ENCODE measurements at places on chromosomes 2 and 18.

DNA sequence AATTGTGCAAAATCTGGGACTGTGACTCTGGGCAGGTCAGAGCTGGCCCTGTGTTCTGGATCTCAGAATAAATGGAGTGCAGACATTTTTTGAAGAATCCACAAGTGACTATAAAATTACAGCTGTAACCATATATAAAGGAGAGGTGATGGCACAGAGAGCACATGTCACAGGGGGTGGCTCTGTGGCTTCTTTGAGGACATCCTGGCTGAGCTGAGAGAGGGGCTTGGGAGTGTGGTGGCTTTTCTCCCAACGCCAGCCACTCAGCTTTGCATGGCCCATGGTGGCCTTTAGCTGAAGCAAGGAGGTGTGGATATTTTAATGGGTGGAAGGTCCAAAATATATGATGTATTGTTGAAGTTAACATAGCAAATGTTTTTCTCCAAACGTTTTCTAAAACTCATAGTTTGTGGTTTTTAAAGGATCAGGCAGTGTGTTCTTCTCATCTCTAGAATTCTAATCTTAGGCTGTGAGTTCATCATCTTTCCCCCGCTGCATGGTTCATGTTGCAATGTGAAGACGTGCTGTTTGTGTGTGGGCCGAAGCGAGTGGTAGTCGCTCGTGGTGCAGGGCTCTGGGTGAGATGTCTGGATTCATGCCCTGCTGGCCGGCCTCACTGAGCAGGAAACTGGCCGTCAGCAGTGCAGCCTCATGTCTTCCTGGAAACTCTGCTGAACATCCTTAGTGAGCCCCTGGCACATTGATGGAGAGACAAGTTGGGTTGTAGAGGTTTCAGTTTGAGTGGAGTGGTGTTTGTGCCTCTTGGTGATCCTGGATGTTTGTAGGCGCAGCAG lies 109.9 kb downstream of the ZNF236 start:
- DNase-seq = no peak

DNA sequence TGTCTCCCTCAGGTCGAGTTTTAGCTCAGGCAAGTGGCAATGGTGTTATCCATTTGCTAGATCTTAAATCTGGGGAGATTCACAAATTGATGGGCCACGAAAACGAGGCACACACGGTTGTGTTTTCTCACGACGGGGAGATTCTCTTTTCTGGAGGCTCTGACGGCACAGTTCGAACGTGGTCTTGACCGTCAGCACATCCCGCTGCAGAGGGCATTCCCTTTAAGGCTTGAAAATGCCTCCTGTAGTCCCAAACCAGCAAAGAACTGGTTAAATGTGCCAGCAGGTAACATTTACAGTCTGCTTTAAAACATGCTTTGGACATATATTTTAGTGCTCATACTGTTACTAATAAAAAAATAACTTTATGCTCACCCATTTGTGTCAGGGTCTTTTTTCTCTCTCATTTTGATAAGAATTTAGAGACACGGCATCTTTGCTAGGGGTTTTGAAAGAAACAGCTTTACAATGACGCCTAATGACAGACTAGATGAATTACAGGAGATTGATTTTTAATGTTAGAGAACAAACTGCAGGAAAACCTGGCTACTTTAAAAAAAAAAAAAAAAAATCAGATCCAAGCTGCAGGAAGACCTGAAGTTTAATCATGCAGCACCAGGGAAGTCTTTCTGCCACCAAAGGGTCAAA lies 602 bp upstream of the VWC2L start:
- no peak for DNase-seq

DNA sequence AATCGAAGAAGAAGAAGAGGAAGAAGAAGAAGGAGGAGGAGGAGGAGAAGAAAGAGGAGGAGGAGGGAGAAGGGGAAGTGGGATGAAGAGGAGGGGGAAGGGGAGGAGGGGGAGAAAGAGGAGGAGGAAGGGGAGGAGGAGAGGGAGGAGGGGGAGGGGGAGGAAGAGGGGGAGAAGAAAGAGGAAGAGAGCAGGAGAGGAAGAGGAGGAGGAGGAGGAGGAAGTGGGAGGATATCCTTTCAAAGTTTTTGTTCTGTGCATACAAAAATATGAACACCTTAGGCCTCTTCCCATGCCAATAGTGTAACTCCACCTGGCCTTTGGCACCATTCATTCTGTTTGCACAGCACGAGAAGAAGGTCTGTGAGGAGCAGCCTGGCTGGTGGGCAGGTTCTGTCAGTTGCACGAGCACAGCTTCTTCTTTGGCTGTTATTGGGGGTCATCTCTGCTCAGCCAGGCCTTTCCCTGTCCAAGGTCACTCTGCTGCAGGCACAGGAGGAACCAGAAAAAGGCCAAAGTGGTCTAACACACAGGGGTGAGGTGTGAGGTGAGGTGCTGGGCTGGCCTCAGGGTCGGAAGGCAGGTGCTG lies 25.8 kb upstream of the PLB1 start:
- peak; percentile 17 for DNase-seq

DNA sequence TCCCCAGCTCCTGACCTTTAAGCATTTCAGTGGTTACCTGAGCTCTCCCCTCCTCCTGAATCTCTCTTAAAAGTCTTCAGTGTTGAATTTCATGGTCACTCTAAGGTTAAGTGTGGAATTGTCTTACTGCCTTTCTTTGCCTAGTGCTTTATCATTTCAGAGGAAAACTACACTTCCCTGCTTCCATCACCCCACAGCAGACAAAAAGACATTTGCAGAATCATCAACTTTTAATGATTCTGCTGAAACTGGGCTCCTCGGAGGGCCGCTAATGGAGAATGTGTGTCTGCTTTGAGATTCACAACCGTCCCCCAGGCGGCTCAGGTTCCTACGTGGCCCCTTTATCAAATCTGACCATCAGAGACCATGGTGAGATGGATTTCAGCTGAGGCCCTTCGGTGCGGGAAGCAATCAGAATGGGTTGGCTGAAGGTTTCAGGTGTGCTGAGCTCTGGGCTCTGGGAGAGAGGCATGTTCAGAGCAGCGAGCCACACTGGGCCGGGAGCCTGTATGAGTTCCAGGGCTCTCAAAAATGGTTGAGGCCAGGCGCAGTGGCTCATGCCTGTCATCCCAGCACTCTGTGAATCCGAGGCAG lies 41.9 kb upstream of the TBC1D8 start:
- no peak for DNase-seq
